Fibroblast of skin of left biceps (primary cell): ENCODE measurements at places on chromosomes 13 and 19.

DNA sequence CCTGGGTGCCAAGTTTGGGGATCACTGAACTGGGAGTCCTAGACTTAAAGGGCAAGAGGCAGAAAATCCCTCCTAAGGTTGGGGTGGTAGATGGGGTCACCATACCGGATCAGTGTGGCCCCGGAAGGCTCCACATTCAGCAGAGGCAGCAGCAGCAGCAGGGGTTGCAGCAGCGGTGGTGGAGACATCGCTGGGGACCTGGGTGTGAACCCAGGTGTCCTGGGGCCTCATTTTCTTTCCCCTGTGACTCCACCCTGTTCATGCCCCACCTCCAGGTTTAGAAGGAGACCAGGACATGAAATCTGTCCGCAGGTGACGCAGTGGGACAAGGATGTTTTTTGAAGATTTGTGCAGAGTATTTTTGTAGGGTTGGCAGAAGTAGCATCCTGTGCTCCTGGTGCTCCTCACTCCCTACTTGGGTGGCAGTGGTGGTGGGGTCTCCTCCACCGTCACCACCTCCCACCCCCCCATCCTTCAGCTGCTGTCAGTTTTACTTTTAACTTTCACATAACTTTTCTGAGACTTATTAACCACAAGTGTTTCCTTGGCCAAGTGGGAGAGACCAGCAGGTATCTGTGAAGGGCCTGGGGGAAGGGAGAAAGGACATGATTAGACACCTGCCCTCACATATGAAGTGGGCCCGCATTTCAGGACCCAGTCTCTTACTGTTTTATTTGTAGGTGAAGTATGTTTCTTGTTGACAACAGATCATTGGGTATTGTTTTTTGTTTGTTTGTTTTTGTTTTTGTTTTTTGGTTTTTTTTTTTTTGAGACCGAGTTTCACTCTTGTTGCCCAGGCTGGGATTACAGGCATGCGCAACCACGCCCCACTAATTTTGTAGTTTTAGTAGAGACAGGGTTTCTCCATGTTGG, at the start of gene NAPSA:
Gene NAPSA (minus strand): TSS at position 206 of the 873 bp plus-strand sequence. CDS start 18 bp downstream, at position 188.
- no peak for DNase-seq

GRCh38 chr13:110665491-110666254, 40.2 kb downstream of the CARS2 start:
- no peak for DNase-seq

DNA sequence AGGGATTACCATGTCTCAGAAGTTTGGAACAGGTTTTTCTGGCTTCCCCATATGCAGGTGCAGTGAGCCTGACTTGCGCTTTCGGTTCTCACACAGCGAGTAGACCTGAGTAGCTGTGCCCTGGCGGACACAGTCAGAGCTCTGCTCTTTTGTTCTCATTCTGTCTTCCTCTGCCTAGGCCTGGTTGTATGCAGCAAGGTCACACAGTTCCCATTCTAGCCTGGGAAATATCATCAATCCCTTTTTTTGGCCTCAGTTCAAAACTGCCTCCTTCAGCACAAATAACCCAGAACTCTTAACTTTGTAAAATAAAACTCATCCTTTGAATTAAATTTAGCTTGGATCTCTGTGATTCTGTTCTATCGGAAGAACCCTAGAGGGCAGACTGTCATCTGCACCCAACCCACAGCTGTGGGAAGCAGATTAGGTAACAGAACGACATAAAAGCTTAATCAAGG, 10.2 kb downstream of the OXGR1 start:
- DNase-seq = no peak

GRCh38 chr13:22629374-22629773, 551.4 kb upstream of the SGCG start:
- DNase-seq = no peak

GRCh38 chr19:15241259-15241910, 9.1 kb upstream of the EPHX3 start:
- DNase-seq = no peak

GRCh38 chr13:71685072-71685471, 181.9 kb downstream of the DACH1 start:
- DNase-seq = no peak

DNA sequence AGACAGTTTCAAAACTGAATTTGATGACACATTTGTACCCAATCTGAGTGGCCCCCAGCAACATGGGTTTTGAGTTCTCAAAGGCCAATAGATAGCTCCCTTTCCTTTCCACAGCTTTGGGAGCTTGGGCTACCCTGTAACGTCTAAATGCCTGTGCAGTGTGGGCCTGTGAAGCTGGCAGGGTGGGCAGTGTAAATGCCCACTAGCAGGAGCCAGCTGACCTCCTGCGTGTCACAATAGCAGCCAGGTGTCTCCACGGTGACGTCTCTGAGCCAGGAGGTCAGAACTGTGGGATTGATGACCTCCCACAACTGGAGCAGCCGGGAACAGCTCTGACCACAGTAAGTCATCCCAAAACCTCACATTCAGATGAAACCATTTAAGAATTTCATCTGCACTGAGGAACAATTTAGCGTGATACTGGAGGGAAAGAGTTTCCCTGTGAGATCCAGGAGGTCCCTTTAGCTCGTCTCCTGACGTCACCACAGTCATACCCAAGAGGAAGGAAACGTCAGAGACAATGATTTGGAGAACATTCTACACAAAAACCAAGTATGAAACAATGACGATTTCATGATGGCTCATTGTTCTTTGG, at the start of gene IPO5:
Gene IPO5 (plus strand): TSS at position 300 of the 595 bp plus-strand sequence. CDS start 23,022 bp downstream, outside the sequence.
- no peak for DNase-seq

- DNase-seq = no peak
These were observed 78.9 kb downstream of the TEX29 start for GRCh38 chr13:111399334-111399733.

DNA sequence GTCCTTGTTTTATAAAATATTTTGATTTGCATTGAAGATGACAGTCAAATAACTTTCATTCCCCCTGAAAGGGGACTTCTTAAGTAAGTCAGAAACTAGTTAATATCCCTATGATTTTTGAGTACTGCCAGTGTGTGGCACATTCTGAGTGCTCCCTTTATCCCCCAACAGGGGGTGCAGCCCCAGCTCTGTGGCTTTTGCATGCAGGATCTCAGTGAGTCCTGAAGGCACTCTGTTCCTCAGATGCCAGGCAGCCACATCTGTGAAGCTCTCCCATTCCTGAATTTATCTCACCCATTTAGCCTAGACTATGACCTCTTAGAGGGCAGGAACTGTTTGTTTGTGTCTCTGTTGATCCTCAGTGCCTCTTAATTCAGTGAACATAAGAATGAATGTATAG, 123.1 kb downstream of the CDK8 start:
- no peak for DNase-seq

GRCh38 chr13:105848494-105848893, 687.0 kb downstream of the EFNB2 start:
- no peak for DNase-seq

DNA sequence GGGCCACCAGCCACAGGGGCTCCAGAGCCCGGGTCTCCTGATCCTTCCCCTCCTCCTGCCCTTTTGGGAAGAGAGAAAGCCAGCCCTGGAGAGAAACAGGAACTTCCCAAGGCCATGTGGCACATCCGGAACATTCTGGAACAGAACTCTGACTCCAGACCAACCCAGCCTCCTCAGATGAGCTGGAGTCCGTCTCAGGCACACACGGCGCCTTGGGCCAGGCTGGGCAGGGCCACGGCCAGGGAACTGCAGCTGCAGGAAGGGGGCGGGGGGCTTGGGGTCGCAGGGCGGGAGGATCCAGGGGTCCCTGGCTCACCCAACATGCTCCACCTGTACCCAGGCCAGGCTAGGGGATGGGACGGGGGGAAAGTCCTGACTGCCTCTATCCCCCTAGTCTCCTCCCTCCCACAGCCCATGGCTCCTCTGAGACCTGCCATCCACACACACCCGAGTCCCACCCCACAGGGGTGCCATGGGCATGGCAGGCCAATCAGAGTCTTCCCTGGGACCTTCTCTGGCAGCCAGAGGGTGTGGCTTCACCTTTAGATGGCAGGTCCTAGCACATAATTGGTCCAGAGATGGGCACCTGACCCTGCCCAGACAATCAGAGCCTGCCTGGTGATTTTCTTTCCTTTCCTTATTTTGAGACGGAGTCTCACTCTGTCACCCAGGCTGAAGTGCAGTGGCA, 22.9 kb downstream of the SBNO2 start:
- no peak for DNase-seq

GRCh38 chr13:24250376-24251057, 58.9 kb upstream of the C1QTNF9 start:
- no peak for DNase-seq

DNA sequence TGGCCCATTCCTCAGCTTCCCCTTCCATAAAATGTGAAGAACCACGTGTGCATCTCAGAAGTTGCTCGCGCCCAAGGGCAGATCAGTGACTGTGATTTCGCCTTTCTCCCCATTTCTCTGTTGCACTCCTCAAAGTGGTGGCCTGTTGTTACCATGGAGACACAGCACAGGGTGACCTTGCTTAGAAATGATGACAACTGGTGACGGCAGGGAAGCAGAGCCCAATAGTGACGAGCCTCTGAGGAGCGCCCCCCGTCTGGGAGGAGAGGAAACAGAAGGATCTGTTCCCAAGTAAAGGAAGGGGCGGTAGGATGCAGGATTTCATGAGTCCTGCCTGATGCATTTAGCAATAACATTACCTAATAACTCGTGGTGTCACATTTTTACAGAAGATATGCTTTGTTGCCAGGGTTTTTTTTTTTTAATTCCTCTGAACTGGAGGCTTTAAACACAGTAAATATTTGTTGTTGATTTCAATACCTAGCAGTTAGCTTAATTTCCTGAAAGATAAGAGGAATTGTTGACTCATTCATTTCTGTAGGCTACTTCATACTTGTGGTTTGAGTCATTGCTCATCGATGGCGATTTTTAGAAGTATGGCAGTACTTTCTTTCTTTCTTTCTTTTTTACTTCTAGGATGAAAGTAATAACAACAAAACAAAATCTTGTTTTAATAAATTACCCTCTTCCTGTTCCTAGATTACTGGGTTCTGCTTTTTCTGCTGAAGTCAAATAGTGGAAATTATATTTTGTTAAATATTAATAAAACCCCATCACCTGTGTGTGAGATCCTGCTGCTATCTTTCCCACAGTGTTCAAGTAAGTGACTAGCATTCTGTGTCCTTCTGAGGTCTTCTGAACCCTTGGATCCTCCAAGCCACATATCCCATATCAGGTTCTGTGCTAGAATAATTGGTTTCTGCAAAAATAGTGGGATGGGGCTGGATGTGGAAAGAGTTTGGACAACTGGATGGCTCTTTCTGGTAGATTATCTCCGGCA, 36.0 kb downstream of the MBNL2 start:
- DNase-seq = peak; percentile 65

GRCh38 chr19:400976-401865, 7.7 kb downstream of the C2CD4C start:
- DNase-seq = no peak

DNA sequence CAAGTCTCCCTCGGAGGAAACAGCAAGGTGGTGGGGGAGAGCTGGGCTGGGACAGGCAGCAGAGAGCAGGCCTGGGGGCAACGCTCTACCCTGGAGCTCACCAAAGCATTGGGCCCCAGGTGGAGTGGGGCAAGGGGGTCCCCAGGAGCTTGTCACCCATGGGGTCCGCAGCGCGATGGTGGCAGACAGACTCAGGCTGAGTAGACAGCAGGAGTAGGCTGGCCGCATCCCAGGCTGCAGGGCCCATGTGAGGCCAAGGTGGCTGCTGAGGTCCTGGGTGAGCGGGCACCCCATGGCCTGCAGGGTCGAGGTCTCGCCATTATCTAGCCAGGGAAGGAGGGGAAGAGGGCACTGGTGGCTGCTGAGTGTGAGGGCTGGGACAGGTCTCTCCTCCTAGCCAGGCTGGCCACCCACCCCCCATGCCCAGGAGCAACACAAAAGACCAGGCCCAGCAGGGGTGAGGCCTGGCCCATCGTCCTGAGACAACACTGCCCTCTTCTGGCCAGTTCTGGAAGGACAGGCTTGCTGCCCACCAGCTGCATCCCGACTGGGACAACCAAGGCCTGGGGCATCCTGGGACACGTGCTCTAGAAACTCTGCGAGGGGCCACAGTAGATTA, 33.1 kb downstream of the CEBPG start:
- no peak for DNase-seq

GRCh38 chr13:77544758-77545338, 9.3 kb downstream of the SCEL start:
- no peak for DNase-seq

GRCh38 chr19:49056101-49056901, 1.2 kb downstream of the CGB7 start:
- DNase-seq = no peak

GRCh38 chr19:36604656-36605100, 435 bp upstream of the ZNF382 start:
- no peak for DNase-seq

DNA sequence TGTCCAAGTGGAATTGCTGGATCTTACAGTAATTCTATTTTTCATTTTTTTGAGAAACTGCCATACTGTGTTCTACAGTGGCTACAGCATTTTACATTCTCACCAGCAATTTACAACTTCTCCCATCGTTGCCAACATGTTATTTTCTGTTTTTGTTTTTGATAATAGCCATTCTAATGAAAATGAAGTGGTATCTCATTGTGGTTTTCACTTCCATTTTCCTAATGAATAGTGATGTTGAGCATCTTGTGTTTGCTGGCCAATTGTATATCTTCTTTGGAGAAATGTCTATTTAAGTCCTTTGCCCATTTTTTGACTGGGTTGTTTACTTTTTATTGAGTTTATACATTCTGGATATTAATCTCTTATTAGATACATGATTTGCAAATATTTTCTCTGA, 38.6 kb downstream of the KCNRG start:
- no peak for DNase-seq

GRCh38 chr13:35711909-35712308, 235.4 kb upstream of the MAB21L1 start:
- DNase-seq = no peak

- no peak for DNase-seq
These were observed 56.9 kb downstream of the LACC1 start for GRCh38 chr13:43936647-43937046.
